ENCODE measurements at places on chromosomes 12 and 14.

DNA sequence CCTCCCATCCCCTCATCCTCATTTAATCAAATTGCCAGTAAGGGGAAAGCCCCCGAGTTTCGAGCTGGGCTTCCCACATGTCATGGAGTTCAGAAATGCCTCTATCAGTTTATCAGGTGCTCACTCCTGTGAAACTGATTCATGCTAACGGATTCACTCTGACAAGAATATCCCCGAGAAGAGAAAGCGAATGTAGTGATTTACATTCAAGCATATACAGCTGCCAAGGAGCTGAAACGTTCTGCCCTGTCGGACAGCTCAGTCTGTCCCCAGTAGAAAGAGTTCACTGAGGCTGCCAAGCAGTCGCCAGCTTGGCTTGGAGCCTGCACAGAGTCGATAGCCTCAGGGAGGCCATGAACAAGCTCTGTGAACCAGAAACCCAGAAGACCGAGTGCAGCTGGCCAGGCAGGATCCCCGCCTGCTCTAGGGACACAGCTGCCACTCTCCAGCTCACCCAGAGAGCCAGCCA lies 88.4 kb downstream of the TMCC3 start:
- no peak for DNase-seq

DNA sequence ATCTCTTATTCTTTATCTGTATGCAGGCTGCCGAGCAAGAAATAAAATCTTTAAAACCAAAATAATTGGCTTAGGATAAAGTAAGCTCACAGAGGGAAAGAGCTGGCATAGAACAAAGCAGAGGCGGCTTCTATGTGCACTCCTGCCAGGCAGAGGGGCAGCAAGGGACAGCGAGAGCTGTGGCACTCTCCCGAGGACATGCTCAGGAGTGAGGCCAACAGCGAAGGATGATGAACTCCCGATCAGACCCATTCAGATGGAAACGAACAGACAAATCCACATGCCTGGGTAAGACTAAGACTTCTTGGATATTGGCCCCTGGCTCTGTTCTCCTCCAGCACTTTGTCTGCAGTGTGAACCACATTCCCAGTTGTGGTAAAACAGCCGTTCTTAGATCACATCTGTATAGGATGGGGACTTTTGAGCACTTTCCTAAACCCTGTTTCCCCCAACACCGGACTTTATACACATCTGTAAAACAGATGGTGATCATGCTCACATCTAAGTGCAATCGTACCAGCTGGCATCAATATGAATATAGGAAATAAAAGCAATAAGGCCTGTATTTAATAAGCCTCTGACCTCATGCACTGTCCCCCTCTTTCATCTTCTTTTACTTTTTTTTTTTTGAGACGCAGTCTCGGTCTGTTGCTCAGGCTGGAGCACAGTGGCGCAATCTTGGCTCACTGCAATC lies 134.1 kb downstream of the PPM1H start:
- DNase-seq, result no peak

- no peak for DNase-seq
Measured at GRCh38 chr14:34496679-34497513, 34.9 kb upstream of the SPTSSA start.

GRCh38 chr14:61547186-61548069 lies 147.9 kb upstream of the HIF1A start:
- no peak for DNase-seq

GRCh38 chr12:117733549-117733805 lies 235.3 kb downstream of the KSR2 start:
- DNase-seq, result no peak

GRCh38 chr14:61925732-61926435 lies 163.7 kb downstream of the SNAPC1 start:
- DNase-seq, result no peak

- DNase-seq, result no peak
Measured at GRCh38 chr14:78637908-78638475, 467.8 kb downstream of the NRXN3 start.

DNA sequence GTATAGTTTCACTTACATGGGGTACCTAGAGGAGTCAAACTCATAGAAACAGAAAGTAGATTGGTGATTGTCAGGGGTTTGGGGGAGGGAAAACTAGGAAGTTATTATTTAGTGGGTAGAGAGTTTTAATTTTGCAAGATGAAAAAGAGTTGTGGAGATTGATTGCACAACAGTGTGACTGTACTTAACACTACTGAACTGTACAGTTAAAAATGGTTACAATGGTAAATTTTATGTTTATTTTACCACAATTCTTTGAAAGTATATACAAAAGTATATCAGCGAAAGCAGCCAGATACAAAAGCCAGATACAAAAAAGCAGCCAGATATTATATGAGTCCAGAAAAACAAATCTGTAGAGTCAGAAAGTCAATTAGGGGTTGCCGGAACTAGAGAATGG lies 247.6 kb downstream of the IPO8 start:
- no peak for DNase-seq

DNA sequence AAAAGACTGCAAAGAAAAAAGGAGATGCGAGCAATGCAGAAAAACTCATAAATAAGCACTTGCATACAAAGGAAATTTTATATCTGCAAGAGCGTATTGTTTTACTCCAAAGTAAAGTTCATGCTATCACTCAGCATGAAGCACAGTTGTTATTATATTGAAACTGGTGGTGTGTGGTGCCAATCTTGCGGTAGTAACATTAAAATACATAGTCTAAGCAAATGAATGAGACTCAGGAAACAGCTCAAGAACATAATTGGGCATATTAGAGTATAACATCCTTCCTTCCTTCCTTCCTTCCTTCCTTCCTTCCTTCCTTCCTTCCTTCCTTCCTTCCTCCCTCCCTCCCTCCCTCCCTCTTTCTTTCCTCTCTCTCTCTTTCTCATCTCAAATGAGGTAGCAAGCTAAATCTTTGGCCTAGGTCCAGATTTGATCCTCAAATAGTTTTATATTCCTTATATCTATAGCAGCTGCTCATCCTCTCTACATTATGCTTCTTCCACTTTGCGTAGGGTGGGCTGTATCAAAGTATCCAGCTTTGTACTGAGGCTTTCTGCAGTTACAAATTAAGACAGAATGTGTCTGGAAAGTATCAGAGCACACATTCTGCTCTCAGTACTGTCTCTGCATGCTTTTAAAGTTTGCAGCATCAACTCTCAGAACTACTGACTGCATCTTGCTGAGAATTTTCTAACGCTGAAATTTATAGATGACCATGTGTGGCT lies 718.3 kb downstream of the RERGL start:
- no peak for DNase-seq

DNA sequence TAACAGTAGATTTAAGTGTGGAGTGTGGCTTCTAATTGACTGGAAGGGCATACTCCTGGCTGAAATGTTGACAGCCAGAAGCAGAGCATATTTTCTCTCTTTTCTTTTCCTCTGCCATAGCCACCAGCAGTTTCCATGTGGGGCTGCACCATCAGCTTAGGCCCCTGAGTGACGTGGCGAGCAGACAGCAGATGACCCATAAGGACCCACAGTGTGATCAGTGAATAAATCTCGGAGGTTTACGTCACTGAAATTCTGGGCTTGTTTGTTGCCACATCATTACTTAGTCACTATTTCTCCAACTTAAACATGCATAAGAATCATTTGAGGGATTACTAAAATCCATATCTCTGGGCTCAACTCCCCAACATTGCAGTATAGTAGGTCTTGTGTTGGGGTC lies 549.7 kb upstream of the TMEM132C start:
- DNase-seq, result no peak

GRCh38 chr14:93989939-93990338 lies 7.2 kb upstream of the CCDC197 start:
- no peak for DNase-seq

DNA sequence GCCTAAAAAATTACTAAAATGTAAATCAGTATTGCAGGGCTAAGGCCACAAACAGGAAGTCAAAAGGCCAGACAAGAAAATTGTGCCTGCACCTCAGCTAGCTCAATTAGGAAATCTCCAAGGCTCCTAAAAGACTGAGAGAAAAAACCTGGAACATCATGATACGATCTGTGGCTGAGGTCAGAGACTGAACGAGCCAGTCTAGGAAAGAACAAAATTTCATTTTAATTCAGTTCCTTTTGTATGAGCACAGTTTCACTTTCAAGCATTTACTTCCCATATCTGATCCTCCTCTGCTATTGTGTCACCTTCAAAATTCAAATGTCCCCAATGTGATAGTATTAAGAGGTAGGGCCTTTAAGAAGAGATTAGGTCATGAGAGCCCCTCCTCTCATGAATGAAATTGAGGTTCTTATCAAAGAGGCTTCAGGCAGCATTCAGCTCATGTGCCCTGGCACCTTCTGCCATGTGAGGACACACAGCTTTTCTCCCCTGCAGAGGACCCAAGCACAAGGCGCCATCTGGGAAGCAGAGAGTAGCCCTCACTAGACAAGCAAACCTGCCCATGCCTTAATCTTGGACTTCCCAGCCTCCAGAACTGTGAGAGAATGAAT lies 14.8 kb downstream of the PRKAB1 start:
- no peak for DNase-seq

DNA sequence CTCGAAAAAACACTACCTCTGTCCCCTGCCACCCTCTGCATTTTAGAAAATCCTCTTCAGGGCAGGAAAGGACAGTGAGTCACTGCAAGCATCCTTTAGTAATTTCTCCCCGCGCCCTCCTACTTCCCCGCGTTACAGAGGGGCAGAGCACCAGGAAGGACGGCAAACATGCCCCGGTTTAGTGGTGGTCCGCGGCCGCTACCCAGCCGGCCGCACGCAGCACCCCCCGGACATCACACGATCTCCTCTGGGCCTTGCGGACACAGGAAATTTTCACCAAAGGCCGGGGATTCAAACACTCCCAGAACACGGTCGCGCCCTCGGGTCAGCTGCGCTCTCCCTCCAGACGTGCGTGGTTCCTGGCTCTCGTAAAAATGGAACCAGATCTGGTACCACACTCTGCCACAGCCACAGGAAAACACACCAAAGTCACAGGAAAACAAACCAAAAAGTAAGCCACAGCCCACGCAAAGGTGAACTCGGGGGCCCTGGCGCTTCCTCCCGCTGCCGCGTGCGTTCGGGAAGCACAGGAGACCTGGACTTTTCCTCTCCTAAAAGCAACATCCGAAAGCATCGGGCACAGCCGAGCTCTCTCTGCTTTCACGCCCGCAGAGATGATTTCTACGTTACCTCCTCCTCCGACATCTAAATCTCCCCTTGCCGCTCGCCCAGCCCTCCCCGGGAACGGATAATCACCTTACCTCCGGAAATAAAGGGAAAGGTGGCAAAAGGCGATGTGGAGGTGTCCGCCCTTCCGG lies 839 bp downstream of the SLC38A1 start:
- DNase-seq, result peak; percentile 36

DNA sequence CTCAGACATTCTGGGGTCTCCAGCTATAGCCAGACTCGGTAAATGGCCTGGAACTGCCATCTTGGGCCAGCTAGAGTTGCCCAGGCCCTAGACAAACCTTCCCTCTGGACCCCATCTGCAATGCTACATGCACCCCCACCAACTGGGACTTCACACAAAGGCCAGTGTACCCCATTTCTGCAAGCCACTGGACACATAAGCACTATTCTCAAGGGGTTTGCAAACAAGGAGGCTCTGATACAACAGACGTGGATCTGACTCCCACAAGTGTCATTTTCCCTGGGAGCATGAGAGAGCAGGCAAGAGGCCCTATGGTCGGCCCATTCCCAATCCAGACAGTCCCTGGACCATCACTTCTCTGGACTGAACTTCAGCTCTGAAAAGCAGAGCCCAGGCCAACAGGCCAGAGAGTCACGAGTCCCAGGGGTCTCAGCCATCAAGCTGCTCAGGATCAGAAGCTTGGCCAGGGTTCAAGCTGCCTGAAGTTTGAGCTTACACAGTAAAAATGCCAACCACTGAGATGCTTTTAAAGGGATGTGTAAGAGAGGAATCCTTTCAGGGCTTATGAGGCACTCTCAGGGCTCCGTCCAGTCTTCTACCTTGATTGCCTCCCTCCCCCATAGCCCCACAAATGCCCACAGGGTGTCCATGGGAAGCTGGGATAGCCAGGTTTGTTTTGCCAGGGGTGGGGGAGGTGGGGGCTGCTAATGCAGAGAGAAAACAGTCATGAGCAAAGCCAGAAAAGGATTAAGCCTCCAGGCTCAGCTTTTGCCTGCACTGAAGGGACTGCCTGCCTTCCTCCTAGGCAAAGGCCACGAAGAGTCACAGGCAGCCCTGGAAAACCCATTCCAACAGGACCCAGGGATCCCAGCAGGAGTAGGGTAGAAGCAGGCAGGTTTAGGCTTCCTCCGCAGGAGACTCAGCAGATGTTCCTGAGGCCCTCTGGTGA lies 31.7 kb upstream of the PNMA1 start:
- no peak for DNase-seq

- no peak for DNase-seq
Measured at GRCh38 chr12:128178966-128179365, 88.0 kb upstream of the TMEM132C start.

- DNase-seq, result no peak
Measured at GRCh38 chr12:41532072-41532471, 344.0 kb downstream of the PDZRN4 start.

DNA sequence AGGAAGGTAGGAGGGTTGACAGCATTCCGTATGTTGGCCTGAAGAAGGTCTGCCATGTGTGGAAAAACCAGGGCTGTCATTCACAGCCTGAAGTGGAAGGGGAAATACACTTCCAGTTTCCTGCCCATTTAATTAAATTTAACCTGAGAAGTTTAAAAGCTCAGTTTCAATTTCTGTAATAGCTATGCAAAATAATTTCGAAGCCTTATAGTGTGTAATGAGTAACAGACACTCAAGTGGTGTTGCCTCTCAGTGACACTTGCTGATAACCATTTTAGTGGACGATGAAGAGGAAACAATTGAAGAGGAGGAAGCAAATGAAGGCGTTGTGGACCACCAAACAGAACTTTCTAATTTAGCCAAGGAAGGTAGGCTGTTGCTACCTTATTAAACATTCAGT lies 44.8 kb downstream of the EP400 start:
- no peak for DNase-seq

DNA sequence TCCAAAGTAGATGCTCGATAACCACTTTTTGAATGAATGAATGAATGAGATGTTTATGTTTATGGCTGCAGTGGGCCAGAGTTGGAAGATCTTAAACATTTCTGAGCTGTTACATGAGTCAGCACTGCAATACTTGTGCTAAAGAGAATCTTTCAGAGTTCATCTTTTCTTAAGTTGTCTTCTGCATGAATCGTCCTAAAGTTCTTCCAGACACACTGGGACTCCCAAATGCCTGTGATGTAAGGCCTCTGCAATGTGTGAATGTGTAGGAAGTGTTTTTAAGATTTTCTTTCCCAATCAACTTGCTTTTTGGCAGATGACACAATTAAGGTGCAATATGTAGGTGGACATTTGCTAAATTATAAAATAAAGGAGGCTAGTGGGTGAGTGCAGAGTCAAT lies 50.3 kb upstream of the TRIM9 start:
- DNase-seq, result no peak

GRCh38 chr12:66345212-66345611 lies 42.9 kb downstream of the HELB start:
- no peak for DNase-seq
